Activated CD4-positive, alpha-beta T cell treated with anti-CD3 and anti-CD28 coated beads, Interleukin-2, amount 10 ng/mL, durations not matched to agents 7 days and 5 days (primary cell): ENCODE measurements at places on chromosomes 16 and 17. TPM values are rescaled to one million over a fixed set of nuclear protein-coding genes. Genes with fewer than 3 reads are reported as not detected.

GRCh38 chr16:3858801-3859200 is 21.7 kb downstream of the CREBBP start:
- no peak for DNase-seq

DNA sequence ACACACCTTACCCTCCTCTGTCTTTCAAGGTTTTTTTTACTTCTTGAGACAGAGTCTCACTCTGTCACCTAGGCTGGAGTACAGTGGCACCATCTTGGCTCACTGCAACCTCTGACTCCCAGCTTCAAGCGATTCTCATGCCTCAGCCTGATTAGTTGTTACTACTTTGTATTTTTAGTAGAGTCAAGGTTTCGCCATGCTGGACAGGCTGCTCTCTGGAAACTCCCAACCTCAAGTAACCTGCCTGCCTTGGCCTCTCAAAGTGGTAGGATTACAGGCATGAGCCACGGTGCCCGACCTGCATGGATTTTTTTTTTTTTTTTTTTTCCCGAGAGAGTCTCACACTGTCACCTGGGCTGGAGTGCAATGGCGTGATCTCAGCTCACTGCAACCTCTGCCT is 273.2 kb downstream of the RBFOX1 start:
- no peak for DNase-seq

Gene ABCA9
- total RNA-seq = 0.22 TPM

- no peak for DNase-seq
Measured at GRCh38 chr17:45950888-45951287, 48.2 kb upstream of the STH start.

Gene GPR142
- not detected for total RNA-seq

Gene KRT12
- not detected for total RNA-seq

Gene METRN
- total RNA-seq = 2.5 TPM

GRCh38 chr16:3035289-3035971 is 1.3 kb downstream of the BICDL2 start:
- no peak for DNase-seq

Gene ABCC3
- total RNA-seq = not detected

GRCh38 chr17:6456914-6457687 is 12.8 kb downstream of the PIMREG start:
- no peak for DNase-seq
